Left ventricle myocardium inferior (tissue), 1 donor: ENCODE measurements at places on chromosomes 7 and 10. TPM values are rescaled to one million over a fixed set of nuclear protein-coding genes. Genes with fewer than 3 reads are reported as not detected.

DNA sequence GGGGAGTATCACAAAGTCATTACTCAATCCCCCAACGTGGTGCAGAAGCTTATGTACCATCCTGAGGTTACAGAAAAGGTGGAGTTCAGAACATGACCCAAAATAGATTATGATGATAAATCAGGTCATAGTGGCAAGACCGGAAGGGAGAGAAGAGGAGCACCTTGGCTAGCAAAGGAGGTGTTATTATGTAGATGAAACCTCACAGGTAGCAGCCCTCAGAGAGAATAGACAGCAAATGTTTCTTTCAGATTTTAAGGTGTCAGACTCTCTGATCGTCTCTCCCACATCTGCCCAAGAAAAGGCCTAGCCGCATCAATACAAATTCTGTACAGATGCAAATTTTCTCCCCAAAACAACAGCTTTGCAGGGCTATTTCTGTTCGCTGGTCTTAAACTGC, 88.3 kb upstream of the SEMA3D start:
- no peaks in the 10 kb centered on the region for H3K36me3 ChIP-seq
- H3K27me3 ChIP-seq, result no peaks in the 10 kb centered on the region
- no peaks in the 10 kb centered on the region for H3K4me1 ChIP-seq
- no peak for DNase-seq

- H3K27ac ChIP-seq, result no peak overlapping the region
- H3K4me3 ChIP-seq, result no peak overlapping the region
- no peaks in the 10 kb centered on the region for H3K27me3 ChIP-seq
- peaks cover 3% of the 10 kb centered on the region for H3K4me1 ChIP-seq
Observed at GRCh38 chr10:132101529-132101928, 35.8 kb downstream of the JAKMIP3 start.

DNA sequence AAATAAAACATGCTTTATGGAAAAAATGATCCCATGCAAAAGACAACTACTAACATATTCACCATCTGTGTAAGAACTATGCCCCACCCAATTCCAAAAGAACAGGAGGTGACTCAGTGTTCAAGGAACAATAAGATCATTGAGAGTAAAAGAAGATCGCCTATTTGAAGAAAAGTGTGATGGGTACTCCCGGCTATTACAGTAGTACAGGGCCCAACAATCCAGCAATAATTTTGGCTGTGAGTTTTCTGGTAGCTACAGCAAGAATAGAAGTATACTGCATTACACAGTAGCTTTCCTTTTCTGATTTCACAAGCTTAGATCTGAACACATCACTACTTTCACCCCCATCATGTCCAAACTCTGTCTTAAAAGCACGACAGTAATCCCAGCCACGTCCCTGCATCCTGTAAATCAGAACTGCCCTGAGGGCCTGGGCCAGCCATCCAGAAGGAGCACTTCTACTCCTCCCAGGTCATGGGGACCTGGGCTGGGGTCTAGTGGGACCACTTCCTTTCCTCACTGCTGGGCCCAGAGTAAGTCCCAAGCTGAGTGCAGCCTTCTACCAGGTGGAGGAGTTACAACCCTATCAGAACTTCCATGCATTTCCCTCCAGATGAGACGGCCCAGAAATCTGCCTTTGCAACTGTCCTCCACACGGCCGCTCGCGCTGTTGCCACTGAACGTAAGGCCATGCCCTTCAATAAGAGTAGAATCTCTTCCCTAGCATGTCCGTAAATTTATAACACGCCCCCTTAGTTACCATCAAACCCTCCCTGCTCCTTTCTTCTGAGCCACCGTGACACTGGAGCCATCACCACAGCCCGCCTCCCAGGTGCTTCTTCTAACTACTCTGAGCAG, 7.9 kb downstream of the ESYT2 start:
- peak overlapping the region; percentile 96 for H3K27ac ChIP-seq
- peak overlapping the region; percentile 36 for H3K4me3 ChIP-seq
- H3K4me1 ChIP-seq, result peaks cover 97% of the 10 kb centered on the region
- DNase-seq, result no peak
- no peaks in the 10 kb centered on the region for H3K27me3 ChIP-seq
- H3K36me3 ChIP-seq, result no peaks in the 10 kb centered on the region

- no peaks in the 10 kb centered on the region for H3K27me3 ChIP-seq
- H3K27ac ChIP-seq, result no peak overlapping the region
- no peak overlapping the region for H3K4me3 ChIP-seq
- DNase-seq, result no peak
- no peaks in the 10 kb centered on the region for H3K4me1 ChIP-seq
Observed at GRCh38 chr10:61356354-61356753, 96.8 kb downstream of the TMEM26 start.

DNA sequence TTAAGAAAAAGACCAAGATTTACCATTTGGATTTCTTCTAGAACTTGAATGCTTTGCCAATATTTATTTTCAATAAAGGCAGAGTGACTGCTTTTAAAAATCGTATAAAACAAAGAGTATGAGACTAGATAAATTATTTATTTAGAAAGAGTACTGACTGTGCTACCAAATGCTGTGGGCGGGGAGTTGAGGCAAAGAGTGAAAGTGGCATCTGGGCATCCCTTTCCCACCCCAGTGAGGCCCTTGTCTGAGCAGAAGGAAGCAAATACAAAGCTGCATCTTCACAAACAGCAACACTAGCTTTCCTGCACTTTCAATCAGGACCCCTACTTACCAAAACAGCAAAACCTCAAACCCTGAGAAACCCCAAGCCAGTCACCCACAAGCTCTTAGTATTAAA, 34.9 kb downstream of the ITGB1 start:
- peaks cover 3% of the 10 kb centered on the region for H3K4me1 ChIP-seq
- peaks cover 97% of the 10 kb centered on the region for H3K36me3 ChIP-seq
- no peaks in the 10 kb centered on the region for H3K27me3 ChIP-seq
- no peak overlapping the region for H3K4me3 ChIP-seq
- no peak for DNase-seq

DNA sequence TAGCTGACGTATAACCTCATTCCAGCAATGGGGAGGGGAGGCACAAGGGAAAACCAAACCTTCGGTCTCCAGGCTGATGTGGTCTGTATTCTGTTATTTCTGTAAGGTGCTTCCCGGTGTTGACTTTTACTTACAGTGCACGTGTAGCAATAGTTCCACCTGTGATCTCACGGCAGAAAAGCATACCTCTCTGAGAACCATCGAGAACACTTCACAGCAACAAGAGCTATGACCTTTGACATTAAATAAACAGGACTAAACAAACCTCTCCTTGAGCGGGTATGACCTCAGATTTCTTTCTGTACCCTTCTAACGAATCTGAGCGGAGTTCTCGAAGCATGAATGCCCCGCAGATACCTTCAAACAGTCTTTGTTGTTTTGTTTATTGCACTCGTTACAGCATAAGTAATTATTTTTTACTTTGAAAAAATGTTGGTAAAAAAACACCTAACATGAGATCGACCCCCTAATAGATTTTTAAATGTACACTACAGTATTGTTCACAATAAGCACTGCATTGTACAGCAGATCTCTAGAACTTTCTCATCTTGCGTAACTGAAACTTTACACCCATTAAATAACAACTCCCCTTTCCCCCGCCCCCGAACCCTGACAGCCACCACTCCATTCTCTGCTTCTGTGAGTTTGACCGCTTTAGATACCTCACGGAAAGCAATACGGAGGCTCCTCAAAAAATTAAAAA, 282.3 kb downstream of the GATA3 start:
- H3K4me3 ChIP-seq, result no peak overlapping the region
- no peak overlapping the region for H3K27ac ChIP-seq
- H3K27me3 ChIP-seq, result peaks cover 45% of the 10 kb centered on the region
- no peak for DNase-seq
- H3K36me3 ChIP-seq, result no peaks in the 10 kb centered on the region

GRCh38 chr10:73910401-73910763, 550 bp upstream of the PLAU start:
- peak overlapping the region; percentile 89 for H3K4me3 ChIP-seq
- DNase-seq, result no peak
- H3K27me3 ChIP-seq, result peaks cover 27% of the 10 kb centered on the region
- peaks cover 96% of the 10 kb centered on the region for H3K4me1 ChIP-seq

DNA sequence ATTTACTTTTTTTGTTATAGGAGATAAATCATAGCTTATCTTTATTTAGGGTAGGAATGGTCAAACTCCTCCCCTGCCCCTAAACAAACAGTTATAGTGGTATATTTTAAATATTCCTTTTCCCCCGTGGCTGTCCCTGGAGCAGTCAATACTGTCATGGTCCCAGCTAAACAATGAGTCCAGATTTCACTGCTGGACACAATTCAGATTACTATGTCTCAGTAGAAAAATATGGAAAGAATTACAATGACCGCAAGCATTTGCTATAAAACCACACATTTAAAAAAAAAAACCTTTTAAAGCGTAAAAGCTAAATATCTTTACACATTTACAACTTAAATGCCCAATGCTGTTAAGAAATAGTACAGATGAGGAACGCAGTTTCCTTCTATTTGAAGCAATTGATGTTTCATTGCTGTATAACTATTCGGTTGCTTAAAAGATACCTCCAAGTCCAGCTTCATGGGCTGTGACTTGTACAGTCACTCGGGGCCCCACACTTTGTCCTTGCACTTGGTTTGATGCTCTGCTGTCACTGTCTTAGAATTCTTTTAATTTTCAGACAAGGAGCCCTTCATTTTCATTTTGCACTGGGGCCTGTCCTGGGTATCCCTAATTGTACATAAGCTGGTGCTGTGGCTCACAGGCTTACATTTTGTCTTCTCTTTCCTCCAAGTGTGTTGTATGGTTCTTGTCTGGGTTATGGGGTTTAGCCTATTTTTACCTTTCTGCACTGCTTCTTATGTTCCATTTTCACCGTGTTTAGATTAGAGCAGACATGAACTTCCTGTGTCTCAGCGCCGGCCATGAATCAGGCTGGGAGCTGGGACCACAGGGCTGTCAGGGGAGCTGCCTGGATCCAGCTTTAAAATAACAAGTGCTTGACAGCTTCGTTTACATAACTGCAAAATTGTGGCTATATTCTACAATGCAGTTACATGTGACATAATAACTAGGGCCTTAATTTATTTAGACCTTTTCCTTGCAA, 530.2 kb upstream of the FZD8 start:
- H3K27ac ChIP-seq, result peak overlapping the region; percentile 15
- H3K4me3 ChIP-seq, result no peak overlapping the region
- H3K27me3 ChIP-seq, result no peaks in the 10 kb centered on the region
- peaks cover 30% of the 10 kb centered on the region for H3K4me1 ChIP-seq
- no peak for DNase-seq

DNA sequence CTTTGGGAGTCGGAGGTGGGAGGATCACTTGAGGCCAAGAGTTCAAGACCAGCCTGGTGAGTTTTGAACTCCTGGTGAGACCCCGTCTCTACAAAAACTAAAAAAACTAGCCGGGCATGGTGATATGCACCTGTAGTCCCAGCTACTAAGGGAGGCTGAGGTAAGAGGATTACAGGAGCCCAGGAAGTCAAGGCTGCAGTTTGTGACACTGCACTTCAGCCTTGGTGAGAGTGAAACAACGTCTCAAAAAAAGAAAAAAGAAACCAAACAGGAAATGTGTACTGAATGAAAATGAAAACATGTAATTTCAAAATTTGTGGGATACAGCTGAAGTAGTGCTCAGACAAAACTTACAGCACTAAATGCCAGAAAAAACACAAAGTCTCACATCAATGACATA, 7.6 kb downstream of the ARHGAP12 start:
- no peaks in the 10 kb centered on the region for H3K36me3 ChIP-seq
- no peak overlapping the region for H3K27ac ChIP-seq
- no peak for DNase-seq
- H3K4me3 ChIP-seq, result no peak overlapping the region

DNA sequence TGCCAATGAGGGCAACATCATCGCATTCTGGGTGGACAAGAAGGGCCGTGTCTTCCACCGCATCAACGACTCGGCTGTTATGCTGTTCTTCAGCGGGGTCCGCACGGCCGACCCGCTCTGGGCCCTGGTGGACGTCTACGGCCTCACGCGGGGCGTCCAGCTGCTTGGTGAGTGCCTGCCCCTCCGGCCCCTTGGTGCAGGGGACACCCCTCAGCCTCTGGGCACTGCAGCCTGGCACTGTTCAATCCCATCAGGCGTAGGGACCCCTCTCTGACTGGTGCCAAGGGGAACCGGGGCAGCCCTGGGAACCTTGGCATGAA, 78.1 kb downstream of the NEURL1 start:
- H3K36me3 ChIP-seq, result no peaks in the 10 kb centered on the region
- no peak overlapping the region for H3K4me3 ChIP-seq
- H3K27ac ChIP-seq, result no peak overlapping the region
- H3K27me3 ChIP-seq, result peaks cover 37% of the 10 kb centered on the region
- DNase-seq, result no peak
- no peaks in the 10 kb centered on the region for H3K4me1 ChIP-seq

DNA sequence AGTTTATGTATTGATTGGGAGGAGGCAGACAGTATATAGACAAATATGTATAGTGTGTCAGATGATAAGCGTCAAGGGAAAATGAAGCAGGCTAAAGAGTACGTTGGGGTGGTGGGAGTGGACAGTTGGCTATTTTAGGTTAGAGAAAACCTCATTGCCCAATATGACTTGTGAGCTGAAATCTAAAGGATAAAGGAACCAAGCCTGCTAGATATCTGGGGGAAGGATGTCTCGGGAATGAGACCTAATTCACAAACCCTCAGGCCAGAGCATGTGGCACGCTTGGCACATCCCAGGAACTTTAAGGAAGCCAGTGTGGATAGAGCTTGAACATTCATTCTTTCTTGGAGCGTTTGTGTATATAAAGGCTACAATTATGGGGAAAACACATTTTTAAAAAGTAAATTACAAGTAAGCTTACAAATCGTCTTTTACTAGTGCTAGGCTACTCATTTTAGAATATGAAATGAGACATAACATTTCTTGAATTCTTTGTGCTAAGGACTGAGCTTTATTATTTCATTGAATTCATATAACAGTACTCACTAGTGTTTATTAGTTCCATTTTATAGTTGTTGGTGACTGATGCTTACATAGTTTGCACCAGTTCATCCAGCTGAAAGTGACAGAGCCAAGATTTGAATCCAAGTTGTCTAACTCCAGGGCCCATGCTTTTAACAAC, 9.7 kb downstream of the FHIP2A start:
- no peak for DNase-seq
- no peak overlapping the region for H3K27ac ChIP-seq
- peaks cover 46% of the 10 kb centered on the region for H3K36me3 ChIP-seq
- H3K4me1 ChIP-seq, result peaks cover 32% of the 10 kb centered on the region

DNA sequence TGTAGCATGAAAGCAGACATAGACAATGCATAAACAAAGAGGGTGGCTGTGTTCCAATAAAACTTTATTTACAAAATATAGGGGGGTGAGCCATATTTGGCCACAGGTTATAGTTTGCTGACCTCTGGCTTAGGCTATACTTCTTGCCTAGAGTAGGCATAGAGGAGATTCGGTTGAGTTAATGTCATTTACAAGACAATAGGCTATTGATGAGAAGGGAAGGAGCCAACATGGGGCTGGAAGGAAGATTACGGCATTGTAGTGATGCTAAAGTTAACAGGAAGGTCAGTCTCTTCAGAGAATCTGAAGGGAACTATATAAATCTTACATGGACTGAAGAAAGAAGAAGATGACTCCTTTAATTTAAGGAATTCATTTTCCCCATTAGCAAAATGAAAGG, 463.5 kb downstream of the HTR7 start:
- H3K36me3 ChIP-seq, result no peaks in the 10 kb centered on the region
- no peaks in the 10 kb centered on the region for H3K4me1 ChIP-seq
- H3K27me3 ChIP-seq, result no peaks in the 10 kb centered on the region
- H3K27ac ChIP-seq, result no peak overlapping the region
- DNase-seq, result no peak

- H3K27ac ChIP-seq, result no peak overlapping the region
- DNase-seq, result no peak
- no peaks in the 10 kb centered on the region for H3K36me3 ChIP-seq
- H3K4me3 ChIP-seq, result no peak overlapping the region
- no peaks in the 10 kb centered on the region for H3K27me3 ChIP-seq
Observed at GRCh38 chr7:37674531-37674930, 9.0 kb upstream of the GPR141 start.

ST7 gene
- total RNA-seq, result 28.5 TPM

DNA2 gene
- total RNA-seq, result 2.1 TPM

SPDYE1 gene
- not detected for total RNA-seq

SEMA4G gene
- total RNA-seq, result 0.52 TPM

PWWP2B gene
- 17.2 TPM for total RNA-seq
